ENCODE measurements at places on chromosomes 5 and 9.

- DNase-seq = no peak
Observed at GRCh38 chr5:128254789-128255188, 171.2 kb downstream of the SLC12A2 start.

GRCh38 chr5:96329886-96330529 lies 103.0 kb downstream of the PCSK1 start:
- DNase-seq = no peak

DNA sequence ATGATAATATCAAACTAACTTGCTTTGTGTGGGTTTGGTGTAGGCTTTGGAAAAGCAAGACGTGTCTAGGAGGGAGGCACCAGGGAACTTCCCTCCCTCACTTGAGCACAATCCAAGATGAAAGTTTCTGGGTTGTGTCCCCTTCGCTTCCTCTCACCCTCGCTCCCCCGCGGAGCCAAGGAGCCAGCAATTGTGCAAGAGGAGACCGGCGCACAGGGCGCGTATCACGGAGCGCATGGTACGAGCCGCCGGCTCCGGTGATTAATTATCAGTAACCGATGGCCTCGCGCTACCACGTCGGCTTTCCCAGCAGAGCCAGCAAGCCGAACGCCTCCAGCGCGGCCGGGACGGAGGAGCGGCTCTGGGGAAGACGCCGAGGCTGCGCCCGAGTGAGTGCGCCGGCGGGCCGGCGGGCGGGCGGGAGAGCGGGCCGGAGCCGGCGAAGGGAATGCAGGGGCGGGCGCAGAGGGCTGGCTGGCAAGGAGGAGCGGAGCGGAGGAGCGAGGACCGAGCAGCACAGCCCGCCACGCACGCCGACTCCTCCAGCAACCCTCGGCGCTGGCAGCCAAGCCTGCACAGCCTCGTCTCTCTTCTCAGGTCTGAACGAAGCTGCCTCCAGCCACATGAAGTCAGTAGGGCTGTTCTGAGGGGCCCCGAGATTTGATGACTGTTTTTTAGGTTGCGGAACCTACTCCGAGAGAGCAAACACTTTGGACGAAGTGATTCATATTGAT lies 143.6 kb downstream of the BNC2 start:
- peak; percentile 75 for DNase-seq

GRCh38 chr9:130668659-130669058 lies 4.3 kb downstream of the PRDM12 start:
- DNase-seq = no peak

DNA sequence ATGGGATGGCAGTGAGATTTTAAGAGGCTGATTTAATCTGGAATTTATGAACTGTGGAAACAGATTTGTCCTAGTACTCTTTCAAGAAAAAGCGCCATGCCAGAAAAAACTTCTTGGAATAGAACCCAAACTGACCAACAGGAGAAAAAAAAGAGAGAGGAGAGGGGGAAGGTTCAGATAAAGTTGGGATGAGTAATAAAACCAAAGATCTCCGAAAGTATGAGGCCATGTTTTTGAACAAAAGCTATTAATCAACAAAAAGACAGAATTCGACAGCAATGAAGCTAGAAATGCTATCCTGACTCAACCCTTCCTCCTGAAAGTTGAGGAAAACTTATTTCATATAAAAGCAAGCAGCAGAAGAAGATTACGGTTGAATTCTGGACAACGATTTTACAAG lies 135.5 kb downstream of the CEMIP2 start:
- DNase-seq = no peak

DNA sequence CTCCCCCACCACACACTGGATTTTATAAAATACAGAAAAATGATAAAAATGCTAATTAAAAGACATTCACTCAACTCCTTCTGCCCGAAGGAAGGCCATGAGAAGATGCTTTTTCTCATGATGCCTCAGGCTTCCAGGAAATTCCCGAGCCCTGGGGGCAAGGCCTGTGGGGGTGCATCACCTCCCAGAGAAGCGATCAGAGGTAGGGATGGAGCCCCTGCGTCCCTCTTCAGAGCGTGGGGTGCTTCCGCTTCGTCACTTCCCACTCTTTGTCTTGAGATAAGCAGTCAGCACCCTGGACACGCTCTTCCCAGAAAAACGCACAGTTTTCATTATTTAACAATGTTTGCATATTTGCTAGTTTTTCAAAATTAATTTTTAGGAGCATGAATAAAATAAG lies 33.3 kb upstream of the SH3PXD2B start:
- DNase-seq = no peak

GRCh38 chr9:1048811-1049210 lies 1.3 kb upstream of the DMRT2 start:
- DNase-seq = no peak

- DNase-seq = no peak
Observed at GRCh38 chr5:118994595-118994994, 6.2 kb upstream of the DTWD2 start.

GRCh38 chr9:96108691-96109380 lies 193.1 kb downstream of the HSD17B3 start:
- DNase-seq = peak; percentile 33

DNA sequence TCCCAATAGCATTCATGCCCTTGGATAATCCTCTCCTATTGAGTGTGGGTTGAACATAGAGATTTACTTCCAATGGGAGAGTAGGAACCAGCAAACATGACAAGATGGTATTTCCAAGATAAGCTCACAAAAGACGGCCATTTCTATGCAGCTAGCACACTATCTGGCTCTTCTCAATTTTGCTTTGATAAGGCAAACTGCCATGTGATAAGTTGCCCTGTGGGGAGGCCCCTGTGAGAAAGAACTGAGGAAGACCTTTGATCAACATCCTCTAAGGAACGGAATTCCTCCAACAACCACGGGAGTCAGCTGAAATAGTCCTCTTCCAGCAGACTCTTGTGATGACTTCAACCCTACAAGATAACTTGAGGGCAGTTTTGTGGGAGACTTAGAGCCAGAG lies 211.9 kb upstream of the TRPM3 start:
- no peak for DNase-seq

GRCh38 chr5:136090319-136090718 lies 42.3 kb upstream of the SMAD5 start:
- DNase-seq = no peak

DNA sequence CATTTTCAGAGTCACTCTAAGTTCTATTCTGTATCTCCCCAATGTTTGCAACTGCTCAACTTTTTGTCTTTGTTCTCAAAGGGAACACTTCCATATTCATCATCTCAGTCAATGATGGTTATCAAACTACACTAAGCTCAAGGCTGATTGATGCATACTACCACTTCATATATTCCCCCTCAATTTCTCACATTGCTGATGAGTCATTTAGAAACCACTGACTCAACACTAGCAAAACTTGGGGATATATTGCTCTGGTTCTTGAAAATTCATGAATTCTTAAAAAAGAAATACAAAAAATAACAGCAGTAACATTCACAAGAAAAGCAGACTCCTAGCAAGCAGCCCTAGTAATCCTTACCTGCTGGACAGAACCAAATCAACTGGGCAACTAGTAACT lies 52.2 kb downstream of the ABHD17B start:
- peak; percentile 5 for DNase-seq

GRCh38 chr5:174177976-174178605 lies 132.6 kb downstream of the NSG2 start:
- DNase-seq = no peak

- DNase-seq = no peak
Observed at GRCh38 chr9:125240649-125240999, 519 bp downstream of the HSPA5 start.

DNA sequence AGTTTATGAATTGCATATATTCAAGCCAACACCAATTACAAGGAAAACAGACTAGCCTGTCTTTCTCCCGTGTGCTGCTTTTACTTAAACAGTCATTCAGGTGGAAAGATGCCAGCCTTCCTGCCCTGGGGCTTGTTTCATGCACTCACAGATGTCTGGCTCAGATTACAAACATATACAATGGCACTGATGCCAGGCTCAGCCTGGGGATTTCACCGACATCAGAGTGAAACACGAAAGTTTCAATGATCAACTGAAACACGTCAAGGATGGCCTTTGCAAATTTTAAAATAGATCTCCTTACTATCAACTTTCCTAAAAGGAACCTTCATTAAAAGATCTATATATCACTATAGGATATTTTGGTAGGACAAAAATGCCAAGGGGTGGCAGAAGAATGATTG lies 1576.5 kb downstream of the EFNA5 start:
- no peak for DNase-seq

DNA sequence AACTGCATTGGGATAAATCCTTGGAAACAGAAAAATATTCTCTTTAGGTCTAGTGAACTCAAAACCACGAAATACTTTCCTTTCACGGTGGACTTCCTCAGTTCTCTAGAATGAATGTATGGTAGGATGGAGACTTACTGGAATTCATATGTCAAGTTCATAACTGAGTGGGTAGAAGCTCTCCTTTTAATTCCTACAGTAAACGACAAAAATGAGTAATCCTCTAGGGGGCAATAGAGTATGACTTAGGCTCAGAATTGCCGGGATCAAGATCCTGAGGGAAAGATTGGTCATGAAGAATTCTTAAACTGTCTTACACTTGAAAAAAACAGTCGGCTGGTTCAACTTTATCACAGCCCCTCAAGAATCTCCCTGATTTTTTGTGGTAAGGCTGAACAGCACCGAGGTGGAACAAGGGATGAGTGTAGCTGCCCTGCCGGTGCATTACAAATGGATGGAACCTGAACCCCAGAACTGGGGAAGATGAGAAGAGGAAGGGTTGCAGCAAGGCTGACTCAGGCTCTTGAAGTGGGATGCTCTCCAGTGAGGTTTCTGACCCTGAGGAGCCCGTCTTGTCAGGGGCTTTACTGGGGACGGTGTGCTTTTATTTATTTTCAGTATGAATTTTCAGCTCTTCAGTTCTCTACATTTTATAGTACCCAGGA lies 14.0 kb upstream of the LOX start:
- DNase-seq = peak; percentile 85

DNA sequence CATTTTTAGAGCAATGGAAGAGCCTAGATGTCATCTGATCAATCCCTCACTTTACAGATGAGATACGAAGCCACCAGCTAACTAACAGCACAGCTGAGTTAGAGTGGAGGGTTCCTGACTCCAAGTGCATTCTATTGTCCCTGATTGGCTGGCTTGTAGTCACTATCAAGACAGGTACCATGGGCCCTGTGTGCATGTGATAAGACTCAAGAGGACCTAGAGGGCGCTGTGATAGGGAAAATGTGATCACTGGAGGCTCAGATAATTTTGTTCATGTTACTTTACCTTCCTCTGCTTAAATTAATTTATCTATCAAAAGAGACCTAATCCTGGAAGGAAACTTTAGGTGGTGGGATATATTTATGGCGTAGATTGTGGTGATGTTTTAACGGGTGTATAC lies 19.5 kb upstream of the SNAPC3 start:
- no peak for DNase-seq
